ENCODE measurements at places on chromosomes 16 and 17. TPM values are rescaled to one million over a fixed set of nuclear protein-coding genes. Genes with fewer than 3 reads are reported as not detected.

Gene SLFN14
- polyA plus RNA-seq, result not detected

Gene CHTF18
- polyA plus RNA-seq, result 112 TPM

Gene SLC6A4
- polyA plus RNA-seq, result not detected

Gene RAMP2
- polyA plus RNA-seq, result not detected

Gene KRT16
- not detected for polyA plus RNA-seq

Data from B cell (primary cell).